ENCODE measurements at places on chromosomes 13 and 19. TPM values are rescaled to one million over a fixed set of nuclear protein-coding genes. Genes with fewer than 3 reads are reported as not detected.
A peak's percentile ranks its signal among the peaks of the same experiment; 100 is the strongest.

GRCh38 chr19:42028304-42029216 is 34.5 kb upstream of the ATP1A3 start:
- peaks cover 13% of the 10 kb centered on the region for H3K27me3 ChIP-seq
- no peaks in the 10 kb centered on the region for H3K36me3 ChIP-seq
- DNase-seq: peak; percentile 56
- no peaks in the 10 kb centered on the region for H3K4me1 ChIP-seq

GRCh38 chr13:45696610-45697226 is 5.4 kb upstream of the CBY2 start:
- no peak overlapping the region for H3K27ac ChIP-seq
- no peak for DNase-seq
- H3K4me1 ChIP-seq: no peaks in the 10 kb centered on the region
- no peak overlapping the region for H3K4me3 ChIP-seq

DNA sequence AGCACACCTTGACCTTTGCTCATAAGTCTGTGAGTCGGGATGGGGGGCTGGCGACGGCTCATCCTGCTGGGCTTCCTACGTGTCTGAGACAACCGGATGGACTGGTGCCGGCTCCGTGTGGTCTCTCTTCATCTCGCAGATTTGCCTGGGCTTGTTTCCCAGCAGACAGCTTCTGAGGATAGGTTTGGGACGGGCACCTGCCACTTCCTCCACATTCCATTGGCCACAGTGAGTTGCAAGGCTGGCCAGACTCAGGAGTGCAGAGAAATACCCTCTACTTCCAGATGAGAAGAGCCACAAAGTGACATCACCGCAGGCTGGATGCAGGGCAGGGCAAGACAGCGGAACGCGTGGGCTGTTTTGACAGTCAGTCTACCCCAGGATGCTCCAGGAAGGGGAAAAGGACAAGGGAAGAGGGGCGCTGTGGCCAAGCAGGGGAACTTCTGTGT is 48.1 kb downstream of the IRS2 start:
- no peaks in the 10 kb centered on the region for H3K36me3 ChIP-seq
- DNase-seq: no peak
- H3K27me3 ChIP-seq: peaks cover 12% of the 10 kb centered on the region
- H3K4me1 ChIP-seq: peaks cover 6% of the 10 kb centered on the region
- H3K4me3 ChIP-seq: no peak overlapping the region

DNA sequence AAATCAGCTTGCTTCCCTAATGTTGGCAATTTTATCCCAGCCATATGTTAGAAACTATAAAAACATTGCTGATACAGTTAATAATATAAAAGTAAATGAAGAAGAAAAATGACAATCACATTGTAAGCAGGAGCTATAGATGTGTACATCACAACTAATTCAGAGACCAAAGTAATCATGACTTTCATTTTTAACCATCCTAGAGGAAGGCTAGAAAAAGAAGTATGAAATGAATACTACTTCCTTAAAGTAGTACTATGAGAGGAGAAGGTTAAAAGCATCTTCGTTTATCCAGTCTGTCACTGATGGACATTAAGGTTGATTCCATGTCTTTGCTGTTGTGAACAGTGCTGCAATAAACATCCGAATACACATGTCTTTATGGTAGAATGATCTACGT is 135.5 kb downstream of the IRS2 start:
- H3K4me1 ChIP-seq: peaks cover 3% of the 10 kb centered on the region
- DNase-seq: no peak
- no peak overlapping the region for H3K27ac ChIP-seq
- no peak overlapping the region for H3K4me3 ChIP-seq
- H3K36me3 ChIP-seq: no peaks in the 10 kb centered on the region

GRCh38 chr19:44878120-44878865 is 12.8 kb upstream of the TOMM40 start:
- H3K4me1 ChIP-seq: peaks cover 8% of the 10 kb centered on the region
- no peak for DNase-seq
- H3K27me3 ChIP-seq: no peaks in the 10 kb centered on the region
- no peak overlapping the region for H3K4me3 ChIP-seq
- no peak overlapping the region for H3K27ac ChIP-seq

GRCh38 chr13:65529541-65529940 is 1700.6 kb downstream of the PCDH9 start:
- H3K27me3 ChIP-seq: no peaks in the 10 kb centered on the region
- no peaks in the 10 kb centered on the region for H3K4me1 ChIP-seq
- no peak overlapping the region for H3K4me3 ChIP-seq

GRCh38 chr13:30142486-30143211 is 164.7 kb downstream of the KATNAL1 start:
- H3K4me3 ChIP-seq: no peak overlapping the region
- DNase-seq: no peak
- H3K4me1 ChIP-seq: peaks cover 25% of the 10 kb centered on the region
- peaks cover 1% of the 10 kb centered on the region for H3K27me3 ChIP-seq
- H3K36me3 ChIP-seq: peaks cover 4% of the 10 kb centered on the region

DNA sequence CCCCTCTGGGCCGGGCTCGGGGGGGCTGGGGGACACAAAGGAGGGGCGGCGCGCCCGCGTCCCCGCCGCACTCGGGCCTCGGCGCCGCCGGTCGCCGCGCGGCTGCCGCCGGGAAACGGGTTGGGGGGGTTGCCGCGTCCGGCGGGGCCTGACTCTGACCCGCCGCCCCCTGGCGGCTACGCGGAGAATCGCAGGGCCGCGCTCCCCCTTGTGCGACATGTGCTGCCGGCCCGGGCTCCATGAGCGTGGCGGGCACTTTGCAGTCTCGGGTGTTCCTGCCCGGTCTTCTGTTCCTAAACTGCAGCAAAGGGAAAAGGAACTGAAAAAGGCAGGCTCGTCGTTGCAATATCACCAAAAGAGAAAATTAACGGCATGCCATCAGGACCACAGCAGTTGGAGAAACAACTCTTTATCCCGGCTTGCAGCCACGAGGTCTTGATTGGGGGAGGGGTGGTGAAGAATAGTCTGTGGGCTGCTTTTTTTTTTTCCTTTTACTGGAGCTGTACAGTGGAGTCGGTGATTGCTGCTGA is 1.5 kb downstream of the MIR17HG start:
- no peaks in the 10 kb centered on the region for H3K27me3 ChIP-seq
- peaks cover 21% of the 10 kb centered on the region for H3K36me3 ChIP-seq
- H3K27ac ChIP-seq: peak overlapping the region; percentile 61
- DNase-seq: peak; percentile 96
- H3K4me1 ChIP-seq: peaks cover 33% of the 10 kb centered on the region
- H3K4me3 ChIP-seq: peak overlapping the region; percentile 78

- no peak overlapping the region for H3K4me3 ChIP-seq
- H3K36me3 ChIP-seq: no peaks in the 10 kb centered on the region
- no peak for DNase-seq
- no peaks in the 10 kb centered on the region for H3K27me3 ChIP-seq
- H3K27ac ChIP-seq: no peak overlapping the region
- H3K4me1 ChIP-seq: no peaks in the 10 kb centered on the region
These were observed 296.1 kb downstream of the PCDH9 start for GRCh38 chr13:66933994-66934393.

- peak; percentile 91 for DNase-seq
- H3K4me1 ChIP-seq: peaks cover 5% of the 10 kb centered on the region
- H3K27ac ChIP-seq: peak within 1 kb of the TSS; percentile 94
- H3K36me3 ChIP-seq: peaks cover 50% of the 10 kb centered on the region
- peak within 1 kb of the TSS; percentile 91 for H3K4me3 ChIP-seq
- H3K27me3 ChIP-seq: no peaks in the 10 kb centered on the region
These were observed at the start of gene ZNF582 for GRCh38 chr19:56393119-56394012. Gene ZNF582, minus strand, starts transcription at chr19:56393534. Its CDS starts 1,782 bp downstream, at chr19:56391752.

DNA sequence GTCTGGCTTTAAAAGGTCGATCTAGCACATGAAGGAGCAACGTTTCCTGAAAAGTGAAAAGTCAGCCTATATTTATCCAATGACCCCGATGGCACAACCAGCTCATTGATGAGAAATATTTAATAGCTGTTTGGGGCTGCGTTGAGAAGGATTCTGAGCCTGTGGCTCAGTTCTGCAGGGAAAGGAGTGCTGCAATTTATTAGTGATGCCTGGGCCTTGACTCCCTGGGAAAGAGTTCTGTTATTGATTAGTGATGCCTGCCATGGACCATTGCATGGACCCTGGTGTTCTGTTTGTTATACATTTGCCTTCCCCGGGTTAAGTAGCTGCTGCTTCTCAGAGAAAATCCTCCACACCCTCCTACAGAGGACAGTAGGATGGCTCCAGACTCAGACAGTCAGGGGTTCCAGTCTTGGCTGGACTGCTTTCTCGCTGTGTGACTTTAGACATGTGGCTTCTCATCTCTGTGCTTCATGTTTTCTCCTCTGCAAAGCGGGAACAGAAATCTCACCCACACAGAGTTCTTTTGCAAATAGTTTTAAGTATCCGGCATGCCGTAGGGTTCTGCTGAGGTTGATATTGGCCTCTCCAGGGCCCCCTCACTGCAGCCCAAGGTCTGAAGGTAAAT is 17.7 kb upstream of the PTPRS start:
- no peaks in the 10 kb centered on the region for H3K4me1 ChIP-seq
- peaks cover 8% of the 10 kb centered on the region for H3K27me3 ChIP-seq
- DNase-seq: no peak

- no peaks in the 10 kb centered on the region for H3K27me3 ChIP-seq
- DNase-seq: no peak
- peak overlapping the region; percentile 54 for H3K27ac ChIP-seq
- H3K4me3 ChIP-seq: no peak overlapping the region
- peaks cover 5% of the 10 kb centered on the region for H3K4me1 ChIP-seq
- H3K36me3 ChIP-seq: no peaks in the 10 kb centered on the region
These were observed 2.0 kb upstream of the ELL start for GRCh38 chr19:18523841-18524240.

GRCh38 chr13:63433546-63434150 is 2018.0 kb upstream of the PCDH20 start:
- no peaks in the 10 kb centered on the region for H3K36me3 ChIP-seq
- H3K4me3 ChIP-seq: no peak overlapping the region
- no peaks in the 10 kb centered on the region for H3K27me3 ChIP-seq
- H3K27ac ChIP-seq: no peak overlapping the region

- no peaks in the 10 kb centered on the region for H3K27me3 ChIP-seq
- no peak overlapping the region for H3K4me3 ChIP-seq
- H3K27ac ChIP-seq: no peak overlapping the region
- peaks cover 17% of the 10 kb centered on the region for H3K4me1 ChIP-seq
- H3K36me3 ChIP-seq: peaks cover 12% of the 10 kb centered on the region
These were observed 72.9 kb upstream of the NPAS1 start for GRCh38 chr19:46946611-46947238.

- DNase-seq: no peak
- H3K27ac ChIP-seq: peak overlapping the region; percentile 8
- H3K36me3 ChIP-seq: peaks cover 3% of the 10 kb centered on the region
- H3K4me1 ChIP-seq: peaks cover 41% of the 10 kb centered on the region
These were observed 8.7 kb upstream of the TNFSF14 start for GRCh38 chr19:6678690-6679109.

The ZNF865 gene
- total RNA-seq: 18.6 TPM

The IZUMO4 gene
- total RNA-seq: 17.7 TPM

The LGALS4 gene
- 4.0 TPM for total RNA-seq

The SPRYD7 gene
- 3.5 TPM for total RNA-seq

The ZNF256 gene
- total RNA-seq: 16.0 TPM

The DNAAF3 gene
- total RNA-seq: 0.65 TPM

The ZNF132 gene
- total RNA-seq: 7.4 TPM

The CLEC17A gene
- total RNA-seq: 0.17 TPM

The ZNF471 gene
- 4.0 TPM for total RNA-seq

Data from activated naive CD8-positive, alpha-beta T cell treated with anti-CD3 and anti-CD28 coated beads, Interleukin-2, amount 10 ng/mL, durations not matched to agents 7 days and 5 days (primary cell).